Esophagus squamous epithelium (tissue), 5 donors: ENCODE measurements at places on chromosomes 1 and 21.

- DNase-seq, result no peak
These were observed 45.8 kb upstream of the RCC2 start for GRCh38 chr1:17485281-17485680.

- no peak for DNase-seq
These were observed 18.9 kb downstream of the HSF2BP start for GRCh38 chr21:43640400-43640799.

GRCh38 chr1:183277821-183278738, 92.0 kb downstream of the LAMC2 start:
- no peak for DNase-seq

DNA sequence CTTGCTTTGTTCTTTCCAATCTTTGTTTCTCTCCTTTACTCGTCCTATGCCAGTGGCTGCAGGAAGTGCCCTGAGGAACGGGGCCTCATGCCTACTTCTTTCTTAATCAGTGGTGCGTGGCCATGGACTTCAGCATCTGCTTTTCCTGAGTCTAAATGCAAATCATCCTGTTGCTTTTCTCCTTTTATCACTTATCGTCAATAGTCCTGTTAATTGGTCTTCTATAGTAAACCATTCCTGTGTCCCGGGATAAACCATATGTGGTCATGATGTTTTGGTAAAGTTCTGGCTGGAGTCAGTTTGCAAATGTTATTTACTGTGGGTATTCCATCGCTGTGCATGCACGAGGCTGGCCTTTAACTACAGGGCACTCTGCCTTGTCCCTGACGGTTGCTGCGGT, 47.5 kb downstream of the AGPAT3 start:
- DNase-seq, result no peak

GRCh38 chr1:36925251-36925650, 109.1 kb downstream of the GRIK3 start:
- DNase-seq, result no peak
